Hematopoietic multipotent progenitor cell (in vitro differentiated cells): ENCODE measurements at places on chromosomes 1 and 21.
A peak's percentile ranks its signal among the peaks of the same experiment; 100 is the strongest.

GRCh38 chr1:78829644-78830043, 176.9 kb downstream of the ADGRL4 start:
- no peak for DNase-seq

GRCh38 chr1:219666242-219666641, 53.3 kb upstream of the ZC3H11B start:
- DNase-seq = no peak

DNA sequence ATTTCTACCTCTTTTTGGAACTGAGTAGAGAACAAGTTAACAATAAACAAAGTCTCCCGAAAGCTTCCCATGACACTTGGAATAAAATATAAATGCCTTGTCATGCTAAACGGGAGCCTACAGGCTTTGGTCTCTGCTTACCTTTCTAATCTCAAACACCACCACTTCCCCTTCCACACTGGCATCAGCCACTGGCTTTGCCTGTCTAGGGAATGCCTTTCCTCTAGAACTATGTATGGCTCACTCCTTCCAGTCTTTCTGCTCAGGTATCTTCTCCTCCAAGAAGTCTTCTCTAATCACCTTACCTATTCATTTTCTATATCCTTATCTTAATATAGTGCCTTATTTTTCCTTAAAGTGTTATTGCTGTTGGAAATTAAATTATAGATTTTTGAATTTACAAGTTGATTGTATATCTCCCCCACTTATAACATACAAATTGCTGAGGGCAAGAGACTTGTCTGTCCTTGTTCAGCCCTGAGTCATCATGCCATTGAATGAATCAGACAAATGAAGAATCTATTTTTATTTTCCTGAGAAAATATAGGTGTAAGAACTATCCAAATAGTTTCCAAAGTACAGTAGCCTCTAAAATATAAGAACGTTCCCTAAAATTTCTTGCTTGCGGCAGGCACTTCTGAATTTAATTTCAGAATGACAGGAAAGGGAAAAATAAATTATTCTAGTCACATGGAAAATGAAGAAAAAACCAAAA, 119.2 kb downstream of the TM2D1 start:
- DNase-seq = no peak

DNA sequence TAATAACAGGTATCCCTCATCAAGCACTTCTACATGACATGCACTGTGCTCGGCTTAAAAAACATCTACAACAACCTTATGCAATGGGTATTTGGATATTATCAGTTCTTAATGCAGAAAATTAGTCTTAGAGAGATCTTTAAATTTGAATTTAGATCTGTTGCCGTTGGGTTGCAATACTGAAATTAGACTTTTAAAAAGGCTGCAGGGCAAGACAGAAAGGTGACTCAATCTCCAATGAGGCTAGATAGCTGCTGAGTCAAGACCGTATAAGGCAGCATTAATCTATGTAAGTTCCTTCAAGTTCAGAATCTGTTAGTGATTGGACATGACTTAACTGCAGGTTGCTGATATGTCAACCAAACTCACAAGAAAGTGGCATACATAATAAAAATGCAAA, 37.3 kb downstream of the OLFM3 start:
- no peak for DNase-seq

GRCh38 chr1:152505083-152505482, 5.5 kb upstream of the LCE5A start:
- DNase-seq = no peak

DNA sequence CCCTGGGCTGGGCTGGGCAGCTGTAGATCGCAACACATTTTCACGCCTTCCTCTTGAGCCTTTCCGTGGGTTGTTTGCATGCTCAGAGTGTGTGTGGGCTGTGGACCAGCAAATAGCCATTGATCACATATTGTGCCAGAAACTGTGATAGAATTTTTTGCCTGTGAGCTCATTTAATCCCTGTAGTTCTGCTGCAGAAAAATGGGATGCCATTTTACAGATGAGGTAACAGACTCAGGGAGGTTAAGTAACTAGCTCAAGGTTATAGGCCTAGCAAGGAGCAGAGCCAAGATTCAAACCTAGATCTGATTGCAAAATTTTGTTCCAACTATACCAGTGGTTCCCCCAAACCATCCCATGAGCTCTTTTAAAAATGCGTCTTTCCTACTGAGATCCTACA, 10.5 kb downstream of the SPATA46 start:
- DNase-seq = no peak

- no peak for DNase-seq
These were observed 6.8 kb downstream of the YARS1 start for GRCh38 chr1:32810358-32810757.

DNA sequence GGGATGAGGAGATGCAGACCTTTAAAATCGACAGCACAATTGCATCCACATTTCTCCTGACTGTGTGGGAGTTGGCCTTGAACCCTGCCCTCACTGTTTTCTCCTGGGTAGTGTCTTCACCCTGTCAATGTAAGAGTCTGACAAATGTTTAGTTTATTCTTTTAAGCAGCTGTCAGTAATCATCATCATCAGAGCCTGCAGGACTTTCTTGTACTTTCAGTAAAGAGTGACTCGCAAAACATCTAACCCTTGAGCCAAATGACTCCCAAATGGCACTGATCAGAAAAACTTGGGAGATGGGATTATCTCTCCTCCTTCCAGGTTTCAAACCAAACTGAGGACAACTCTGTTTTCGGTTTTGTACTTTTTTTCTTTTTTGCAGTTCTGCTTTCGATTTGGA, 460.2 kb downstream of the KIF26B start:
- no peak for DNase-seq

GRCh38 chr21:36395353-36396111, 10.3 kb downstream of the CHAF1B start:
- no peak for DNase-seq

GRCh38 chr1:178267646-178268094, 173.8 kb downstream of the RASAL2 start:
- DNase-seq = no peak

DNA sequence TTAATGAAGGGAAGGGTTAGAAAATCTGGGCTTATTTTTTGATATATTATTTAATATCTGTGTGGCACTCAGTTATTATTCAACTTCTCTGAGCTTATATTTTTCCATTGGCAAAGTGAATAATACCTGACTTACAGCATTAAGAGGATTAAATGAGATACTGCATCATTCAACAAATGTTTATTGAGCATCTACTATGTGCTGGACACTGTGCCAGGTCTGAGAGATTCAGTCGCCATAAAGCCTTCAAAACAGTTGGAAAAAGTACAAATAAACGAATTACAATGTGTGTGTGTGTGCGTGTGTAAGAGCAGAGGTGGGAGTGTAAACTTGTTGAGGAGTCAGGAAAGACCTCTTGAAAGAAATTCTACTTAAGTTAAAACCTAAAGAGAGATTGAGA, 87.9 kb upstream of the CD53 start:
- no peak for DNase-seq

DNA sequence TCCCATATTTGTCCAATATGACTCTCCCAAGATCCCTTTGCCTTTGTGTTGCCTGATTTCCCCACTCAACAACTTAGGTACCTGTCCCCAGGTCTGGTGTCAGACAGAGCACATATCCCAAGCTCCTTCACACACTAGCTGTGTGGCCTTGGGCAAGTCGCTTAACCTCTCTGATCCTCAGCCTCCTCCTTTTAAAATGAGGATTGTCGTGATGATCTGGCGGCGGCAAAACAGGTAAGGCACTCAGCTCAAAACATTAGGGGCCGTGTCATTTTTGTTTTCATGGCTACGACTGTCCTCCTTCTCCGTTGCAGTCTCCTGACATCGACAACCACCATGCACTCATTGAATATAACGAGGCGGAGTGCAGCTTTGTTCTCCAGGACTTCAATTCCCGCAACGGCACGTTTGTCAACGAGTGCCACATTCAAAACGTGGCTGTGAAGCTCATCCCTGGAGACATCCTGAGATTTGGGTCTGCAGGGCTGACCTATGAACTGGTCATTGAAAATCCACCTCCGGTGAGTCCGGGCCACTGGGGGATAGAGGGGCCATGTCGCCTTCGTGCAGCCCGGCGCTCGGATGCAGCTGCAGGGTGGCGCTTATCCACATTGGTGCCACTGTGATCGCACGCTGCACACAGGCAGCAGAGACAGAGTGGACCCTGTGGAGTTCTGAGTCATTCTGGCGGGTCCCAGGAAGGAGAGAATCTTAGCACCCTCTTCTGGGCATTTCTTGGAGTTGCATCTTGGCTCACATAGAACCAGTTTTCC, 25.2 kb downstream of the FHAD1 start:
- no peak for DNase-seq

DNA sequence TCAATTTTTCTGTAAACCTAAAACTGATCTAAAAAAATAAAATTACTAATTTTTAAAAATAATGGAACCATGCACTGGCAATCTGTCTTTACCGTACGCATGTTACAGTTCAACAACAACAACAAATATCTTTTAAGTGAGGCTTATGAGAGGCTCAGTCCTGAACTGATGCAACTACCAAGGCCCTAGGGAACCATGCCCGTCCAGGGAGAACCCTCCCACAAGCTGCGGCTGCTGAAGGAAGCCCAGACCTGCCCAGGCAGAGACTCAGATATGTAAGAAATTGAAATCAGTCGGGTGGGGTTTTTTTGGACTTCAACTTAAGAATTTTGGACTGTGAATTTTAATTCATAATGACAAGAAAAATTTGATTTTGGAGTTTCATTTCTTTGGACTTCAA, 91.1 kb downstream of the NPHP4 start:
- no peak for DNase-seq

- no peak for DNase-seq
These were observed 56.3 kb upstream of the CNN3 start for GRCh38 chr1:94983171-94983739.

DNA sequence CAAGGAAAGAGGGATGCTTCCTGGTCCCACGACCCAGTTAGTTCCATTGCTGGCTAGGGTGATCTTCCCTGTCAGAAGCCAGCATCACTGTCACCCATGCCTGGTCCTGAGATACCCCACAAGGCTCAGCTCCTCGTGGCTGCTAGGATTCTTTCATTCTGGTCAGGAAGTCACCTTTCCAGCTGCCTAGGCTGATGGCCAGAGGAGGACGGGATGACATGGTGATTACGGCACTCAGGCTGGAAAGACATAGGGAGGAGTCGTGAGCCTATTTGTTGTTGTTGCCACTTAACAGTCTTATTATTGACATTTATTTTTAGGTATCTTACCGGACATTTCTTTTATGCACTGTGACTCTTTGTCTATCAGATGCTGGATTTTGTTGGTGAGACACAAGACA, 20.0 kb upstream of the MAPKAPK2 start:
- DNase-seq = no peak

GRCh38 chr1:25612421-25612820, 4.2 kb upstream of the MAN1C1 start:
- DNase-seq = no peak

GRCh38 chr1:100794748-100795645, 75.5 kb downstream of the VCAM1 start:
- DNase-seq = no peak

DNA sequence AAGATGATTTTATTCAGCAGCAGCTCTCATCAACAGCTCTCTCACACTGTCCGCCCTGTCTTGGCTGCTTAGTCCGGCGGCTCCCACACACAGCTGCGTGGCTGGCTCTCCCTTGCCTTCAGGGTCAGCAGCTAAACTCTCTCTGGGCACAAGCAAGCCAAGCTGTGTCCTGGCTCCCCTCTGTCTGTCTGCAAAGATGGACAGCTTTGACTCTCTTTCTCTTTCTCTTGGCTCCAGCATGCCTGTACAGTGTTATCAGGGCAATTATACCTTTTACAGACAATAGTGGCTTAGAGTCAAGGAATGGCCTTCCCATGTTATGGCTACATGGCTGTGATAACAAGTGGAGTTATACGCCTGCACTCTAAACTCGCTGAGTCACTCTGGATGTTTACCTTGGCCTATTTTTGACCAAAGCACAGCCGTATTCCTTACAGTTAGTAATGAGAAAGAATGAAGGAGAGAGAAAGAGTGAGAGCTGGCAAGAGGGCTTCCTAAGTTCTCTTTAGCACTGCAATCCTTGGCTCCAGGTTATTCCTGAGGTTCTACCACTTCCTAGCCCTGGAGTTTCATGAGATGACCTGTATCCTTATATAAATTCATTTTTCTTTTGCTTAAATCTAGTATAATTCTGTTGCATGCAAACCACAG, 59.9 kb upstream of the ZSWIM5 start:
- no peak for DNase-seq

DNA sequence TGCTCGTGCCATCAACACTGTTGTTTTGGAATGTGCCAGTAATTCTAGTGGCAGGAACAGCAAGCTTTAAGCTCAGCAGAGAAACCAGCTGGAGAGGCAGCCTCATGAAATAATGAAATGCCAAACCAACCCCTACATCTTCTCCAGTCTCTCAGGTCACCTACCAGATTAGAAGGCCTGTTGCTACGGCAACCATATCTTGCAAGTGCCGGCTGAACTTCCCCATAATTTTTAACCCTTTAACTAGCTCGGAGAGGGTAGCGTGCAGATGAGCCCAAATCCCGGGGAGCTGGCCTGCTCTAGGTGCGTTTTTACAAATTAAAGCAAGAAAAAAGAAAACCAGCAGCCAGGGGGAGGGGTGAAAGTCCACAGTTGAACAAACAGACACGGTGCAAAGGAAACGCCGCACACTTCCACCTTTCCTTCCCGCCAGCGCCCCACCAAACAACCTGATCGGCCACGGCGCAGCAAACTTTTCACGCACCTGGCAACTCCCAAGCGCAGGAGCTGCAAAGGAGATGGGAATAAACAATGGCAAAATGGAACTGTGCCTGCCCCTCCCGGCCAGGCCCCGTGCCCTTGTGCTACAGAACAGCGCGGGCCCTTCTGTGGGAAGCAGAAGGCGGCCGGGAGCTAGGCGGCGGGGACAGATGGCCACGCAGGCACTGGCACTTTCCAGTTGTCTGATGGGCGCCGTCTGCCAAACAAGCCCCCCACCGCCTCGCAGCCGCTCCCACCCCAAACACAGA, 50.1 kb downstream of the SSBP3 start:
- DNase-seq = peak; percentile 80

DNA sequence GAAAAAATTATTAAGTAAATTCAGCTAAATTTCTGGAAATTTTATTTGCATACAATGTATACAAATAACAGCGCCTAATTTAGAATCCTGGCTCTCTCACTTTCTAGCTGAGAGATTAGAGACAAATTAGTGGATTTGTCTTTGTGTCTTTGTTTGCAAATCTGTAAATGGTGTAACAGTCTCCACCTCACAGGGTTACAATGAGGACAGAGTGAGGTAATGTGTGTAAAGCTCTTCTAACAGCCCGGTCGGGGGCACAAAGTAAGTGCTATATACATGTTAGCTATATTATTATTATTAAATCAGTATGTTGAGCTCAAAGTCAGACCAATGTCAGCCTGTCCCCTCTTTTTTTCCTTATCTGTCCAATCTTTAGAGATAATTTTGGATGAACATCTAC, 5.0 kb upstream of the ADAMTSL4 start:
- no peak for DNase-seq
